ENCODE measurements at places on chromosomes 11 and 22.
A peak's percentile ranks its signal among the peaks of the same experiment; 100 is the strongest.

- peak; percentile 61 for DNase-seq
Measured at GRCh38 chr22:40178417-40179409, 988 bp downstream of the TNRC6B start.

- no peak for DNase-seq
Measured at GRCh38 chr11:134724106-134724778, 312.2 kb upstream of the B3GAT1 start.

GRCh38 chr11:36683818-36684217 is 85.8 kb upstream of the RAG2 start:
- DNase-seq = no peak

GRCh38 chr11:22681281-22681812 is 14.9 kb downstream of the GAS2 start:
- no peak for DNase-seq

- peak; percentile 95 for DNase-seq
Measured at GRCh38 chr11:12842933-12843636, 166.0 kb upstream of the RASSF10 start.

GRCh38 chr11:43690929-43691725 is 10.6 kb downstream of the HSD17B12 start:
- no peak for DNase-seq

GRCh38 chr22:24270556-24271385 is at the start of gene SPECC1L:
SPECC1L (plus strand) TSS chr22:24270831; CDS start chr22:24302232, 31,401 bp downstream.
- peak; percentile 96 for DNase-seq

- DNase-seq = no peak
Measured at GRCh38 chr11:59990421-59990820, 26.6 kb upstream of the OOSP4B start.

- DNase-seq = peak; percentile 32
Measured at GRCh38 chr11:68528630-68529029, 68.1 kb downstream of the PPP6R3 start.

DNA sequence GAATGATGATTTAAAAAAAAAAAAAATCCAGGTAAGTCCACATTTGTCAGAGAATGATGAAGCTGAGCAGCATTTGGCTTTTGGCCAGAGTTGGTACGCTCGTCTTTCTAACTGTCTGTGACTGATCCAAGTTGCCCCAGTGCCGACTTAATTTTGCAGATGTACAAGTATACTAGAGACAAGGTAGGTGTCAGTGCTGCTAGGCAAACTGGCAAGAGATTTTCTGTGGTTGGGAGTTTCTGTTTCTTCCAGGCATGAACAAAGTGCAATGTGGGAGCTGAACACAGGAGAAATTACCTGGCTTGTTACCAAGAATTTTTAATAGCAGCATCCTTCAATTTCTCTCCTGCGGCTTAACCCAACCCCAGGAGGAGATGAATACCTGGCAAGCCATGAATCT is 307.7 kb downstream of the BUD13 start:
- no peak for DNase-seq

DNA sequence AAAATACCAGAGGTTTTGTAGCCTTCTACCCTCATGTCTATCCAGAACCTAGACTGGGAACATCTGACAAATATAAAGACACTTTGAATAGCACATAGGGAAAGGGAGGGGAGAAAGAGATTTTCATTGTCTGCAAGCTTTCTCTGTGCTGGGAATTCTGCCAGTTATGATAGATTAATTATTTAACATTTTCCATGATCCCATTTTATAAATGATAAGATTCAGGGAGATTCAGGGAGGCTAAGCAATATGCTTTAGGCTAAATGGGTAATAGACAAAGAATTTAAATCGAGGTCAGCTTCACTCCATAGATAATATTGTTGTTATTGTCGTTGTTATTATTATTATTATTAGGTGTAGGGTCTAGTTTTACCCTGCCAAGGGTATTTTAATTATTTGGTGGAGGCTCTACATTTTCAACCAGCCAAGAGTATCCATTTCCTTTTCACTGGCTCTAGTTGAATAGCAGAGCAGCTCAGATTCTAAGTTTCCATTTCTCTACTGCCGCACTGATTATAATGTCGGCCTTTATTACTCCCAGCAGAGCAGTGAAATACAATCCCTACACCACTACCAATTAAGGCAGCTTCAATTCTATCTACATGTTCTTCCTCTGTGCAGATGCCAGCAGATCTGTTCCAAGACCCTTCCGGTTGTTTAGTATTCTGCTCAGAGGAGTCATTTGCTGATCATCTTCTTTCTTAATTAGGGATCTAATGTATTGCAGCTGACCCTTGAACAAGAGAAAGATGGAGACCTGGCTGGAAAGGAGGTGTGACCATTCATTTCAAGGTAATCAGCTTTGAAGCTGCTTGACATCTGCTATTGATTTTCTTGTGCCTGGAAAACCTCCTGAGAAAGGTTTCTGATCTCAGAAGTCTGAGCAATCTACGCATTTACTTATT is 23.8 kb upstream of the SYN3 start:
- DNase-seq = no peak

- no peak for DNase-seq
Measured at GRCh38 chr11:134459246-134460061, 47.4 kb upstream of the B3GAT1 start.

DNA sequence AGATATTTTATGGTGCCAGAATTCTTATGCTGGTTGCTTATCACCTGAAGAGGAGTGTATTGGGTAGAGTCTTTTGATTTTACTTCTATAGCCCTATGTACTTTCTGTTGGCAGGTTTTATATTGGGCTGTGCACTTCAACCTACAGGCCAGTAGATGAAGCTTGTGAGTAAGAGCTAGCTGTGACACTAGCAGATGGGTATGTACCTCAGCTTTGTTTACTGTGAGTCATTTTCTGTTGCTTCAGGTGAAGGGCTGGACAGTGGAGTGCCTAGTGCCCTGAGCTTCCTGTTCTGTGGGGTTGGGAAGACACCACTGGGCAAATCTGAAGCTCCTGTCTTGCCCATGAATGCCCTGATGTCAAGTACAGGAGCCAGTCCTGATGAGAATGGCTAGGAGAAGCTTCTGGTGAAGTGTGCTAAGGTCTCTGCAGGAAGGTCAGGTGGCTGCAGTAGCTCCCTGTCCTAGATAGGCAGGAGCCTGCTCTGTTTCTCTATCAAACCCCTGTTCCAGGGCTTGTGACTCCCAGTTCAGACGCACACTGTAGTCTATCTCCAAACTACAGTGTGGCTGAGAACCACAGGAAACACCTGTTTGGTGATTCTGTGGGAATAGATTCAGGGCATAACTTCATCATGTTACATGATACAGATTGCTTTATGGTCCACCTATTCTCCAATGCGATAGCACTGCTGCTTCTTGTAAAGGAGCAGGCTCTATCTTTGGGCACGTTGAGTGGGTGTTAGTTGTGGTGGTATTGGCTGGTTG is 755.7 kb downstream of the KCNA4 start:
- peak; percentile 63 for DNase-seq

DNA sequence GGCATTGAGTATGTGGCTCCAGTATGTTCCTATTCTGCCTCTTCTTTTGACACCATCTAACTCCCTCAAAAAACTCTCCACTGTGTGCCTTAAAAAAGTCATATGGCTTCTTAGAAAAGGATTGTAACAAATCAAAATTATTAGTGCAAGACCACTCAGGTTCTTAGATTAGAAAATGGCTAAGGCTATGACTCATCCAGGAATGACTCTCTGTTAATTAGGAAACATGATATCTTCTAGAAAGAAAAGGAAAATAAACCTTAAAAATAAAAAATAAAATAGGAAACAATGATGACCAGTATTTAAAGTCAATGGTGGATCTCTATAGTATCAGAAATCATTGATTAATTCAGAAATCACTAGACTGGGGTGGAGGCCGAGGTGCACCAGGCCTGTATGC is 21.7 kb downstream of the SLC25A17 start:
- no peak for DNase-seq

GRCh38 chr22:23117891-23118646 is 23.7 kb downstream of the RSPH14 start:
- no peak for DNase-seq

GRCh38 chr11:107473792-107474191 is 16.2 kb upstream of the CWF19L2 start:
- DNase-seq = no peak

GRCh38 chr11:79321263-79321662 is 119.6 kb downstream of the TENM4 start:
- no peak for DNase-seq

GRCh38 chr22:41308054-41308453 is 6.7 kb downstream of the ZC3H7B start:
- DNase-seq = no peak

- no peak for DNase-seq
Measured at GRCh38 chr22:39422101-39422500, 22.5 kb downstream of the TAB1 start.

- no peak for DNase-seq
Measured at GRCh38 chr11:17905477-17905876, 107.4 kb downstream of the SERGEF start.

DNA sequence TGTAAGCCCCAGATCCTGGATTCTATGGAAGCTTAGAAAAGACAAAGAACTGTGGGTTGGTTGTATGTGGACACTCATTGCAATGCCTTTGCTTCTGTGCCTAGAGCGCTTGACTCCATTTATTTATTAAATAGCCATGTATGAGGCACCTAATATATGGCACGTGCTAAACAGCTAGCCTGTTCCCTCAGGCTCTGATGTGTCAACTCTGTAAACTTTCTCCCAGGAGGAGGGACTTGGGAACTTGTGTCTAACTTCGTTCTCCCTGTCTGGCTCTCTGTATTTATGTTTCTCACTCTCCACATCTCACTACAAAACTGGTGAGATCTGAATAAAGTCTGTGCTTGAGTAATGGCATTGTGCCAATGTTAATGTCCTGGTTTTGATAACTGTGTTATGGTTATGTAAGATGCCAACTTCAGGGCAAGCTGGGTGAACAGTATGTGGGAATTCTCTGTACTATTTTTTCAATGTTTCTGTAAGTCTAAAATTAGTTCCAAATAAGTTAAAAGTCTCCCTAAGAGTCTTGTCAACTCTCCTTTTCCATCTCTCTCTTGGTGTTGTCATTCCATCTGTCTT is 34.1 kb upstream of the ZBTB16 start:
- no peak for DNase-seq

DNA sequence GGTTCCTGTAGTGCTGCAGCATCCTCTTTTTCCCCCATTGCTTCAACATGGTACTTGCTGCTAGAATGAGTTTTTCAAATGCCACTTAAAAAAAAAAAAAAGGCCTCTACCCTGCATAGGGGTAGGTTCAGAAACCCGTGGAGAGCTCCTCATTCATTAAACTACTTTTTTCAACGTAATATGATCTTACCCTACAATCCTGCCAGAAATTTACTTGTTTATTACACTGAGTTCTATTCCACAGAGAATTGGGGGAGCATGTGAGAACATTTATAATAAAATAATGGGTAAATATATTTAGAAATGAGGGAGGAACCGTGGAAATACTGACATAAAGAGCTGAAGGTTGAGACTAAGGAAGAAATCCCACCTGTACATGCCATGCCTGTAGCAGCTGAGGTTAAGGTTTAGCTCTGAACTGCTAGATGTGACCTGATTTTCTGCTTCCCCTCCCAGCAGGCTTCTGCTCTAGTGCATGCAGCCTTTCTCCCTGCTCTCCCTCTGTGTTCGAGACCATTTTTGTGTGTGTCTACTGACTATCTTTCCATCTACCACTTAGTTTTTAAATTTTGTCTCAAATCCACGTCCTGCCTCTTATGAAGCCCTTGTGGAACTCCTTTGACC is 225.7 kb downstream of the DDX10 start:
- no peak for DNase-seq

DNA sequence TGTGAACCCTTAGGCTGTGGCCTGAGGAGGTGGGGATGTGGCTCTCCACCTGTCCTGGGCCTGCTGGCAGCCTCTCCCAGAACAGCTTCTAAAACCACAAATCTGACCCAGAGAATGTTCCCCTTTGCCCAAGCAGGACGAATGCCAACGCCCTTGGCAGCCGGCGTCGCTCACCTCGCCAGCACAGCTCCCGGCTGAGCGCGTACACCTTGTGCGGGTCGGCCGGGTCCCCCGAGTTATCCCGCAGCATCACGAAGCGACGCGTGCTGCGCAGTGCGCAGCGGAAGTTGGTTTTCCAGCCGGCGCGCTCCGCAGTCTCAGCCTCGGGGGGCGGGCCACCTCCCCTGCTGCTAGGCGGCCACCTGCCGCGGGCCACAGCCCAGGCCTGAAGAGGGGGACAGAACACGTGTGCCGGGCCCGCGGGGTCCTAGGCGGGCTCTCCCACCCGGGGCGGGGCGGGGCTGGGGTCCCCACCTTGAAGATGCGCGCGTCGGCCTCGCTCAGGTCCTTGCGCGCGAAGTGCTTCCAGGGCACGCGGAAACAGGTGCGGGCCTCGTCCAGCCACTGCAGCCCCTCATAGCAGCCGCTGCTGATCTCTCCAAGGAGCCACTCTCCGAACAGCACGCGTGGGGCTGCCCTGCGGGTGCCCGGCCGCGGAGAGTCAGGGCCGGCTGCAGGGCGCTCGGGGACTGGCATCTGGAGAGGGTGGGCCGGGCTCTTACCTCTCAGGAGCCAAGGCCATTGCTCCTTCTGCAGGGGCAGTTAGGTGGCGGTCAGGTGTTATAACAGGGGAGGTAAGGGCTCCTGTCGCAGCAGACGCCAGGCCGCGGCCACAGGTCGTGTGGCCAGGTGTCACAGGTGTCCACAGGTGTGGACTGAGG is 887 bp downstream of the IRF7 start:
- DNase-seq = no peak

DNA sequence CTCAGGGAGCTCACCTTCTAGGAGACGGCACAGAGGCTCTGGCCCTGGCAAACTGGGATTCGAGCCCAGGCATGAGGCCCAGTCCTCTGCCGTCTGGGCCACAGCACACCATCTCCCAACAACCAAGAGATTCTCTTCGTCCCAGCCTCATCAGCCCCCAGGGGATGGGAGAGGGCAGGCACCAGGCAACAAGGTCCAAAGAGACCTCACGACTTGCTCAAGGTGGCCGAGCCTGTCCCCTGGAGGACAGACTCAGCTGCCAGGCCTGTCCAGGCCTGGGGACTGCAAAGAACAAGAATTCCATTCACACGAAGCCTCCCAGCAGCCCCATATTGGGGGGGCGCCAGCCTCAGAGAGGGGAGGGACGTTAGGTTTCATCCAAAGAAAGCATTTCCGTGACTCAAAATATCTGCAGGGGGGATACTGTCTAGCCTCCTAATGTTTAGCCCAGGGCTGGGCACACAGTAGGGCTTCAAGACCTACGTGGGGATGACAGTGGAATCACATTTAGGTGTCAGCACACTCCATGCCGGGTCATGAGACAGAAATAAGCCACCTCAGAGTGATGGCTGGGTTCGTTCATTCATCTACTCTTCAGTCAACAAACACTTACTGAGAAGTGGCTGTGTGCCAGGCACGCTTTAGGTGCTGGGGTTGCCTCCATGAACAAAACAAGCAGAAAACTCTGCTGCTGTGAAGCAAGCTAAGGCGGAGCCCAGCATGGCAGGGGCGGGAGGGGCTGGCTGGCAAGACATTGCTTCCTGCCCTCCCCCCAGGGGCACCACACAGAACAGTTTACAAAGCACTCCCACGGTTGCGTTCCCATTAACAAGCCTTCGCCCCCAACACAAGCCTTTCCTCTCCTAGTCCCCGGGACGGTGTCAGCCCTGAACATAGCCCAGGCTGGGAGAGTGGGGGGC is 1.2 kb downstream of the CARNS1 start:
- peak; percentile 36 for DNase-seq

DNA sequence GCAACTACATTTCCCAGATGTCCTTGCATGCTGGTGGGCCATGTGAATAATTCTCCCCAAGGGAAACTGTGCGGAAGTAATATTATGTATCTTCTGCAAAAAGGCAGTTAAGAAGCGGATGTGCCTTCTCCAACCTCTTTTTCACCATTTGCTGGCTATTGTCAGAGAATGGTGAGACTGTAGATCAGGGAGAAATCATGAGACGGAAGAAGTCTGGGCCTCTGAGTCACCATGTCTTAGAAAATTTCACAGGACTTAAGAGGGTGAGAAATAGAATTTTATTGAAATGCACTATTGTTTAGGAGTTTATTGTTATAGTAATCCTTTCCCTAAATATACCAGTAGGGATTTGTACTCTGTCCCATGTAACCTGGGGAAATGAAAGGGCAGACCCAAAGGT is 298.7 kb upstream of the ZC3H12C start:
- DNase-seq = peak; percentile 32
